ENCODE measurements at places on chromosomes 2 and 18. TPM values are rescaled to one million over a fixed set of nuclear protein-coding genes. Genes with fewer than 3 reads are reported as not detected.

DNA sequence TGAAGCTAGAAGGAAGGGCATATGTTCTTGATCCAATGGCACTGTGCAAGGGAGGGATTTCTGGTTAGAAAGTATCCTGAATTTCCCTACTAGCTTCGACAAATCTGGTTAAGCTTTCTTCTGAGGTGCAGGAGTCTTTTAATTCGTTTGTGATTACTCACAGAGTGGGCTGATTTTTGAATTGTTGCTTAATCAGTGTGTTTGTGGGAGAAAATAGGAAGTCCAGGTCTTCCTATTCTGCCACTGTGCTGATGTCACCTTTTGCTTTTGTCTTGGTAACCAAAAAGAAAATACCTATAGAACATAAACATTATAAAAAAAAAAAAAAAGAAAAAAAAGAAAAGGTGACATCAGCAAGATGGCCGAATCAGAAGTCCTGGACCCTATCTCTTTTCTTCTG is 1008.6 kb downstream of the TSN start:
- H3K27me3 ChIP-seq, result no peaks in the 10 kb centered on the region
- no peak overlapping the region for H3K4me3 ChIP-seq
- no peaks in the 10 kb centered on the region for H3K36me3 ChIP-seq
- H3K27ac ChIP-seq, result no peak overlapping the region
- DNase-seq, result no peak

DNA sequence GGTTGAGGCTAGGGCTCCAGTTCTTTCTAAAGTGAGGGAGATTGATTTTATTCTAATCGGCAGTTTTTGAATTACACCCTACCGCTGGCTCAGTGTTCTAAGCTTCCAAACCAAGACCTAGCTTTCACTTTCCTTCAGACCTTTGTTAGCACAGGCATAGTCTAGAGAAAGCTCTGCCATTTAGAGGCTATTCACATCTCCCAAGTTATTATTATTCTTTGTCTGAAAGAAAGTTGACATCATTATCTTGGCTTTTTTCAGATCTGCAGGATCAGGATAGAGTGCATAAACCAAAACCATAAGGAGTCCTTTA is 276.8 kb downstream of the ASXL3 start:
- H3K36me3 ChIP-seq, result no peaks in the 10 kb centered on the region
- H3K4me1 ChIP-seq, result no peaks in the 10 kb centered on the region
- no peaks in the 10 kb centered on the region for H3K27me3 ChIP-seq
- DNase-seq, result no peak
- no peak overlapping the region for H3K27ac ChIP-seq

DNA sequence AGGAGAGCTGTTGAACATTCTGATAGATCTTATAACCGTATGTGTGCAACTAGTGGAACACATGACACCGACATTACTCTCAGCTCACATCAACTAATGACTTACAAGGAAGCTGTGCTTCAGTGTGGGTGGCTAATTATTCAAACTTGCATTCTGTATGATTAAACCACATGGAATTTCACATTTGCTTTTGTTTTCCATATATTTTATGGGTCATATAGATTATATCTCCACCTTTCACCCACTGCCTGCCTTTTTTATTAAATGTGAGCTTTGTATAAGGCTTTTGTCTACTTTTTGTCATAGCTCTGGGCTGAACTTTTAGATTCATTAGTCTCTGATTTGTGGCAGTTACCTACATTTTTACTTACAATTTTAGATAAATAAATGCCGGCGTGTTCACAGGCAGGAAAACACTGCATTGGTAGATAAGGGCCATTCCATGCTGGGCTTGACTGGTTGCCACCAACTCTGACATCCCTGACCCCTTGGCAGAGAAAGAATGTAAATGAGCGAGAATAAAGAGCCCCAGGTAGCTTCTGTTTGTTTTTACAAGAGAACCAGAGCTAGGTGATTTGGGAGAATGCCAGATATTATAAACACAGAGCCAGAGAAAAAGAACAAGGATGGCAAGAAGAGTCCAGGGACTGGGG is 35.7 kb downstream of the LYPD6 start:
- DNase-seq, result no peak
- no peaks in the 10 kb centered on the region for H3K4me1 ChIP-seq
- no peaks in the 10 kb centered on the region for H3K27me3 ChIP-seq
- no peak overlapping the region for H3K4me3 ChIP-seq
- no peak overlapping the region for H3K27ac ChIP-seq

EPHA4 gene
- total RNA-seq, result 32.1 TPM

- no peak for DNase-seq
- peaks cover 2% of the 10 kb centered on the region for H3K36me3 ChIP-seq
- no peaks in the 10 kb centered on the region for H3K27me3 ChIP-seq
- H3K4me1 ChIP-seq, result peaks cover 7% of the 10 kb centered on the region
Measured at GRCh38 chr2:33247365-33247764, 229.1 kb upstream of the RASGRP3 start.

GRCh38 chr2:239824046-239824694 is 201.0 kb downstream of the NDUFA10 start:
- DNase-seq, result peak; percentile 51
- no peak overlapping the region for H3K4me3 ChIP-seq
- H3K4me1 ChIP-seq, result no peaks in the 10 kb centered on the region
- H3K27me3 ChIP-seq, result no peaks in the 10 kb centered on the region
- H3K36me3 ChIP-seq, result no peaks in the 10 kb centered on the region

NEU2 gene
- not detected for total RNA-seq

- H3K36me3 ChIP-seq, result peaks cover 2% of the 10 kb centered on the region
- no peak for DNase-seq
- no peak overlapping the region for H3K4me3 ChIP-seq
- no peaks in the 10 kb centered on the region for H3K27me3 ChIP-seq
Measured at GRCh38 chr2:32626639-32627221, 1.1 kb upstream of the TTC27 start.

GRCh38 chr18:32688821-32689220 is 84.0 kb downstream of the KLHL14 start:
- no peak for DNase-seq
- H3K4me1 ChIP-seq, result no peaks in the 10 kb centered on the region
- no peak overlapping the region for H3K27ac ChIP-seq

DNA sequence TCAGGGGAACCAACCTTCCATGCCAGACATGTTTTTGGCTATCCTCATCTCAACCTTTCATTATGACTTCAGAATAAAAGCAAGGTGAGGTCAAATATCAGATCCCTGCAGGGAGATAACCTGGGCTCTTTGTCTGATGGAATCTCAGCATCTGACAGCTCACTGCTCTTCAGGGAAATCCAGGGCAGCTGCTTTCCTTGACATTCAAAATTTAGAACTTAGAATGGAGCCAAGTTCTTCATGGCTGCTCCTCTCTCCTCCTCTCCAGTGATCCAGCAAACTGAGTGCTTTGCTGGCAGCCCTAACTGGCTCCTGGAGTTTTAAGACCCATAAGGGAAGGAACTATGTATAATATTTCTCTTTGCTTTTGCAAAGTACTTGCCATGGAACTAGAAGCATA is 716.3 kb downstream of the TSN start:
- H3K4me3 ChIP-seq, result no peak overlapping the region

GRCh38 chr2:150081775-150082481 is 405.5 kb downstream of the RND3 start:
- no peak overlapping the region for H3K4me3 ChIP-seq
- H3K27ac ChIP-seq, result no peak overlapping the region
- no peaks in the 10 kb centered on the region for H3K27me3 ChIP-seq

DNA sequence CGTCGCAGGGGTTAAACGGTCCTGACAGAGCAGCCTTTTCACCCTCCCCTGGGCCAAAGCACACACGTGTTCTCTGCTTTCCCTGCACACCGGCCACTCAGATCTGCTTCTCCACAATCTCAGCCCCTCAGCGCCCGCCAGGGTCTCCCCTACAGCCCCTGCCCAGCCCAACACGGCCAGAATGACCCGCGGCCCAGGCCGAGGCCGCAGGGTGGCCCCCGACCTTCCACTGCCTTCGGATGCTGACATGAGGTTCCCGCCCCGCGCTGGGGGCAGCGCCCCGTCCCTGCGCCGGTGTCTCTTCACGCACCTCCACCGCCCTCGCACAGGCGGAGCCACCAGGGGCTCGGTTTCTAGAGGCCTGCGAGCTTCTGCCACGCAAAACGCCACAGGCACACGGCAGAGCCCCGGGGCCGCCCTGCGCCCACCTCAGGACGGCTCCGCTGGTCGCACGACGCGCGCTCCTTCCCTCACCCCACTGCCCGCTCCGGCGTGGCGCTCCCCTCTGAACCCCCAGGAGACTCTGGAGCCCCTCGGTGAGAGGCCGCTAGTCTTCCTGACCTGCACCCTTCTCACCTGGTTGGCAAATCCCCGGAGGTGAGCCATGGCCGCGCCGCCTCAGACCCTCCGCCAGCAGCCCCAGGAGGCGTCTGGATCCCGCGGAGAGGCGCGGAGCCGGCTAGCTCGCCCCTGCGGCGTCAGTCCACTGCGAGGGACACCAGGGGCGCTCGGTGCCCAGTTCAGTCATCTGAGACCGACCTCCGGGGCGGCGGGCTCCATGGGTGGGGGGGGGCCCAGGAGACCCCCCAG is 749 bp downstream of the STK25 start:
- DNase-seq, result peak; percentile 88
- H3K4me3 ChIP-seq, result peak overlapping the region; percentile 85
- no peaks in the 10 kb centered on the region for H3K36me3 ChIP-seq
- no peaks in the 10 kb centered on the region for H3K4me1 ChIP-seq

DNA sequence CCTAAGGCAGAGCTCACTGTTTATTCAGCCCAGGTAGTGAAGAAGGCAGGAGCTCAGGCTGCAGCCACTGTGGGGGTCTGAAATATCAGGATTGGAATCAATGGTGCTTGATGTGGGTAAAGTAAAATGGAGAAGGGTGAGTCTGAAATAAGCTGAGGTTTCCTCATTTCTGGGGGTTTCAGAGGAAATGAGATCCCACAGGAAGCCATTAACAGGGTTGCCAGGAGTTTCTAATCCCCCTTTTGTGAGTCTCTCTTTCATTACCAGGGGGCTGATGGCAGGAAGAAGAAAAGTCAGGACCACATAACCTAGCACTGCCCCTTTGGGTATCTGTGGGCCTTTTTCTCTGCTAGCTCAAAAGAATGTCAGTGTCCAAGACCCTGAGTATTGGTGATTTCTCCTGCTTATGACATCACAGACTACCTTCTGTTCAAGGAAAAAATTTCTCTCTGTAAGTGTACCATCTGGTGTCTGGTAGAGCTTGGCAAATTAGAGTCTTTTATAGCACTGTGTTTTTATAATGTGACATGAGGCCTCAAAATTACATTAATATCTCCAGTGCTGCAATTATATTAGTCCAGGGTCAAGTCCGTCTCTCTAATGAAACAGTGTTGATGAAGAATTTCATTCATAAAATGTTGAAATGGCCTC is 56.0 kb downstream of the LBH start:
- no peaks in the 10 kb centered on the region for H3K27me3 ChIP-seq
- H3K36me3 ChIP-seq, result no peaks in the 10 kb centered on the region
- DNase-seq, result no peak
- H3K4me1 ChIP-seq, result no peaks in the 10 kb centered on the region
- H3K4me3 ChIP-seq, result no peak overlapping the region
- H3K27ac ChIP-seq, result no peak overlapping the region

DNA sequence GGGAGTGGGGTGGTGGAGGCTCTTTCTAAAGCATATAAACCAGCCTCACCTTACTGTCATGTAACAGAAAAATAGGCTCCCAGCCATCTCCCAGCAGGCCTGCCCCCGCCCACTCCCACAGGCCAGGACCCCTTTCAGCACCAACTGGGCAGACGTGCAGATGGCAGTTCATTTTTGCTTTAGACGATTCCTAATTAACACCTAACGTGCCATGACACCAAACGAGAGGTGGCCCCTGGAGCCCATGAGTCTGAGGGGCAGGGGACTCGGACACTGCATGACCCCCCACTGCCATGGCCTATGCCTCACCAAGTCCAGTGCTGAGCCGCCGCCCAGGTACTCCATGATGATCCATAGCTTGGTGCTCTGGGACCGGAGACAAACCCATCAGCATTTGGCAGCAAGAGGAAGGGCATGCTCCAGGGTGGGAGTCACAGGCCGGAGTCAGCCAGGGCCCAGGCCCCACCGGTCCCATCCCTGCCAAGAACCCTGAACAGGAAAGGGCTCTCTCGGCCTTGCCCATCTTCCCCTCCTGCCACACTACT is 7.9 kb downstream of the STK25 start:
- no peaks in the 10 kb centered on the region for H3K27me3 ChIP-seq
- no peak overlapping the region for H3K4me3 ChIP-seq
- DNase-seq, result no peak
- H3K4me1 ChIP-seq, result no peaks in the 10 kb centered on the region
- no peaks in the 10 kb centered on the region for H3K36me3 ChIP-seq
- H3K27ac ChIP-seq, result no peak overlapping the region

DNA sequence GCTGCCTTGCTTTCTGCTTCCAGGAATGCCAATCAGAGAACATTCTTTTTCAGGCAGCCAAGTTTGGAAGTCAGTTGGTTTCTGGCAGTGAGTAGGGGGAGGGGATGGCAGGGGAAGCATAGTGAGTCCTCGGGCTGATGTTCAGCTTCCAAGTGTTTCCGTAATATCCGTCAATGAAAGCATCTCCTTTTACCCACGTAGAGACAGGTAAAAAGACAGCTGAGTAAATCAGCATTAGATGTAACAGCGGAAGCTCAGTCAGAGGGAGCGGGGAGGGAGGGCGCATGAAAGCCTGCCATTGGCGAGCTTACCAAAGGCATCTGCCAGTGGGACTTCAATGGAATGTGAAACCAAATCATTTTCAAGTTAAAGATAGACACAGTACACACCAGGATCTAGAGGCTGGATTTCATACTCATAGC is 117.1 kb upstream of the DTNA start:
- H3K27me3 ChIP-seq, result no peaks in the 10 kb centered on the region
- H3K27ac ChIP-seq, result peak overlapping the region; percentile 87
- no peaks in the 10 kb centered on the region for H3K36me3 ChIP-seq
- H3K4me1 ChIP-seq, result no peaks in the 10 kb centered on the region
- H3K4me3 ChIP-seq, result peak overlapping the region; percentile 43

NPAS2 gene
- total RNA-seq, result 42.0 TPM

FOSL2 gene
- 260 TPM for total RNA-seq

- H3K27ac ChIP-seq, result no peak overlapping the region
- no peaks in the 10 kb centered on the region for H3K36me3 ChIP-seq
- DNase-seq, result no peak
- no peaks in the 10 kb centered on the region for H3K27me3 ChIP-seq
- H3K4me1 ChIP-seq, result no peaks in the 10 kb centered on the region
Measured at GRCh38 chr2:45263147-45263546, 253.9 kb upstream of the SIX2 start.

GRCh38 chr2:201172279-201172678 is 10.7 kb upstream of the CASP10 start:
- H3K27ac ChIP-seq, result no peak overlapping the region
- H3K4me3 ChIP-seq, result no peak overlapping the region
- DNase-seq, result no peak
- H3K4me1 ChIP-seq, result no peaks in the 10 kb centered on the region

DNA sequence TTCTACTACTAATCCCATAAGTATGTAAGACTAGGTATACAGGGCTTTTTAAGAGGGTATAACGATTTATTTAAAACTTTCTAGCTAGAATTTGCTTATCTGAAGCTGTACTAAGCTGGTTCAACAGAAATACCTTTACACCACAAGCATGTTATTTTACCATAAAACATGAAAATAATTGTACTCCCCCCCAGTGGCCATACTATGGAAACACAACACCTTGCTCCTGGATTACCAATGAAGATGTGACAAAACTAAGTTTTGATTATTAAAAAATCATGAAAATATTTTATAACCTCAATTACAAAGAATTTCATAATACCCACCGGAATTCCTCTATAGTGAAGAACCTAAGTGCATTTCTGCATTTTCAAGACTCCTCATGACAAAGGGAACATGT is 27.3 kb downstream of the LPIN2 start:
- DNase-seq, result no peak
- H3K4me1 ChIP-seq, result peaks cover 7% of the 10 kb centered on the region
- H3K4me3 ChIP-seq, result no peak overlapping the region
- no peaks in the 10 kb centered on the region for H3K36me3 ChIP-seq

Data from aorta (tissue), 5 donors.